CD4-positive, alpha-beta memory T cell (primary cell): ENCODE measurements at places on chromosomes 7 and 10. TPM values are rescaled to one million over a fixed set of nuclear protein-coding genes. Genes with fewer than 3 reads are reported as not detected.

- no peak for DNase-seq
- no peak overlapping the region for H3K4me3 ChIP-seq
- peaks cover 28% of the 10 kb centered on the region for H3K27me3 ChIP-seq
- no peak overlapping the region for H3K27ac ChIP-seq
These were observed 684 bp upstream of the HOXA5 start for GRCh38 chr7:27143950-27144780.

GRCh38 chr7:28580665-28581064 lies 168.3 kb downstream of the CREB5 start:
- H3K27ac ChIP-seq: no peak overlapping the region
- H3K27me3 ChIP-seq: no peaks in the 10 kb centered on the region
- no peaks in the 10 kb centered on the region for H3K4me1 ChIP-seq
- DNase-seq: no peak
- no peaks in the 10 kb centered on the region for H3K36me3 ChIP-seq

- no peak overlapping the region for H3K27ac ChIP-seq
- no peaks in the 10 kb centered on the region for H3K27me3 ChIP-seq
- no peak for DNase-seq
- no peak overlapping the region for H3K4me3 ChIP-seq
These were observed 27.5 kb downstream of the LRGUK start for GRCh38 chr7:134154581-134155130.

DNA sequence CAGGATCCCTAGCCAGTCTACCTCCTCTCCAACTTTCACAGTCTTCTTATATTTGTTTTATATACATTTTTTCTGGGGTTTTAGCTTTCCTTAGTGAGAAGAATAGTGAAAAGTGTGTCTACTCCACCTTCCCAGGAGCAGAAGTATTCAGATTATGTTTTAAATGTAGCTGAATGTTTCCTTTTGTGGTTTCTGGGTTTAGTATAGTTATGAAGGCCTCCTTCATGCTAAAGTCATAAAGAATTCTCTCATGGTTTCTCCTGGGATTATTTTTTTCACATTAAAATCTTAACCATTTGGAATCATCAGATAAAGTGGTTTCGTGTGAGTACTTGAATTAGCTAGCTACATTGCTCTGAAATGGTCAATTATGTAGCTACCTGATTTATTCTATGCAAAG lies 50.9 kb downstream of the ANKMY2 start:
- no peaks in the 10 kb centered on the region for H3K36me3 ChIP-seq
- no peaks in the 10 kb centered on the region for H3K27me3 ChIP-seq
- DNase-seq: no peak
- no peak overlapping the region for H3K4me3 ChIP-seq

DNA sequence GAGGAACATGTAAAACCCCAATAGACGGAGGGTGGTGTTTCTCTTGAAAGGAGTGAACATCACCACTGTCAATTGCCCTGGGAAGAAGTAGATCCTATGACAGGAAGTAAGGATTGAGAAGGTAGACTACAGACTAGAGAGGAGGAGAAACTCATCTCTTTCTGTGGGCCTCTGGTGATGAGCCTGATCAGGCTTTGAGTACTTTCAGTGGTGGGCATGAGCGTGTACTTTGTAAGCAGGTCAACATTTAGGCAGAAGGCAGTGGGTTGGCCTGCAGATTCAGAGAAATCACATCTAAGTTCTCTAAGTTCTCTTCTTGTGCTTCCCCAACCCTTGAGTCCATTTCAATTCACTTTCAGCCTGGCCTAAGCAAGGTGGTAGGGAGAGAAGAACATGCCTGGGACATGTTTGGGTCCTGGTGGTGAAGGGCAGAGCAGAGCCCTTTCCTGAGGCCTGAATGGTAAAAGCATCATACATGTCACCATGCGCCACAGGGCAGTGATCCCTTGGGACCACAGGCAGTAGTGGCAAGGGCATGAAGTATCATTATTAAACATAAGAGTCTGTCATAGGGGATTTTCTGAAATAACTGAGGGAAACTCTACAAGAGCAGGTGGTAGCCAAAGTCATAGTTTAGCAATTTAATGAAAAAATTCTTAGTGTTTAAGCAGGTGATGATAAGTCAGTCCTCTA lies 56.4 kb upstream of the ANKRD1 start:
- H3K27me3 ChIP-seq: no peaks in the 10 kb centered on the region
- no peak overlapping the region for H3K4me3 ChIP-seq
- H3K36me3 ChIP-seq: no peaks in the 10 kb centered on the region
- DNase-seq: no peak

- H3K27me3 ChIP-seq: no peaks in the 10 kb centered on the region
- no peaks in the 10 kb centered on the region for H3K4me1 ChIP-seq
- H3K27ac ChIP-seq: no peak overlapping the region
- H3K4me3 ChIP-seq: no peak overlapping the region
These were observed 392.5 kb downstream of the RPS24 start for GRCh38 chr10:78426181-78426580.

- peaks cover 10% of the 10 kb centered on the region for H3K4me1 ChIP-seq
- H3K4me3 ChIP-seq: no peak overlapping the region
- peak; percentile 76 for DNase-seq
- H3K27ac ChIP-seq: peak overlapping the region; percentile 46
- H3K36me3 ChIP-seq: no peaks in the 10 kb centered on the region
- H3K27me3 ChIP-seq: no peaks in the 10 kb centered on the region
These were observed 21.6 kb upstream of the LIMK1 start for GRCh38 chr7:74061840-74062539.

DNA sequence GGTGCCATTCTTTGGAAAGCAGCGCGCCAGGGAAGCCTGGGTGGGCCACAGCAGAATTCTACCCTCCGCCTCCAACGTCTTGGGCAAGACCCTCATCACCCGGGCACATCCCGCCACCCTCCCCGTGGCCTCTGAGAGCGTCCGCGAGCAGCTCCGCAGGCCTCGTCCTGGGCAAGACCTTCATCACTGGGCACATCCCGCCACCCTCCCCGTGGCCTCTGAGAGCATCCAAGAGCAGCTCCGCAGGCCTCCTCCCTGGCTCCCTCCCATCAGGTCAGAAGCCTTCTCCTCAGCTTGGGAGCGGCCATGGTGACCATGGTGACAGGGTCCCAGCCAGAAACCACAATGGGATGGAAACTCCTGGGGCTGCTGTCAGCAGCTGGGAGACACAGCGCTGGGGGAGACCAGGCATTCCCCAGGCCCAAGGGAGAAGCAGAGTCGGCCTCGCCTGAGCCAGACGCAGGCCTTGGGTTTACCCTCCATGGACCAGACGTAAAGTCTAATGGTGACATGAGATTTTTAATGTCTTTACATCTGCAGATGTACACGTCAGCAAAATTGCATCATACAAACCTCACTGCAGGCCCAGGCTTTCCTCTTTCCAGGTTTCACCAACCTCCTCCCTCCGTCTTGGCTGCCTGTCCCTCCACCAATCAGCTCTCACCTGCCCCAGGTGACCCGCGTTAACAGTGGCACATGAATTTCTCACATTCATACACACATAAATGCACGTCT lies 55.1 kb upstream of the PPP2R2D start:
- no peaks in the 10 kb centered on the region for H3K27me3 ChIP-seq
- no peak overlapping the region for H3K27ac ChIP-seq
- no peaks in the 10 kb centered on the region for H3K36me3 ChIP-seq
- DNase-seq: no peak
- no peak overlapping the region for H3K4me3 ChIP-seq

DNA sequence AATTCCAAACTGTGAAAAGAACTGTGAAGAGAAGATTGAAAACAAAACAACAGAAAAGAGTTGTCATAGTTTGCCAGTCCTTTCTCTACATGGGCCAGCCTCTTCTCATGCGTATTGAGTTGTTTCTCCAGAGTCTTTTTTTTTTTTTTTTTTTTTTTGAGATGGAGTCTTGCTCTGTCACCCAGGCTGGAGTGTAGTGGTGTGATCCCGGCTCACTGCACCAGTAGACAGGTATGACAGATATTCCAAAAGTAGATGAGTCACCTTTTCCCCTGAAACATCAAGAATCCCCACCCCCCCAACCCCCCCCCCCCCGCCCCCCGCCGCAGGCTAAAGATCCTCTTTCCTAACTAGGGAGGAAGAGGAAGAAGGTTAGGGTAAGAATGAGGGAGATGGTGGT lies 15.6 kb upstream of the KMT2C start:
- DNase-seq: no peak
- no peaks in the 10 kb centered on the region for H3K4me1 ChIP-seq
- no peaks in the 10 kb centered on the region for H3K36me3 ChIP-seq
- no peaks in the 10 kb centered on the region for H3K27me3 ChIP-seq
- H3K27ac ChIP-seq: no peak overlapping the region

GRCh38 chr10:359762-360161 lies 224.5 kb downstream of the ZMYND11 start:
- H3K36me3 ChIP-seq: no peaks in the 10 kb centered on the region
- no peak for DNase-seq
- no peaks in the 10 kb centered on the region for H3K4me1 ChIP-seq
- no peak overlapping the region for H3K27ac ChIP-seq
- H3K4me3 ChIP-seq: no peak overlapping the region
- no peaks in the 10 kb centered on the region for H3K27me3 ChIP-seq

GRCh38 chr7:69282946-69283345 lies 315.3 kb upstream of the AUTS2 start:
- no peaks in the 10 kb centered on the region for H3K4me1 ChIP-seq
- no peaks in the 10 kb centered on the region for H3K27me3 ChIP-seq
- no peak for DNase-seq

- no peaks in the 10 kb centered on the region for H3K4me1 ChIP-seq
- no peak overlapping the region for H3K27ac ChIP-seq
- no peak for DNase-seq
These were observed 6.3 kb upstream of the ARHGAP22 start for GRCh38 chr10:48611133-48611532.

DNA sequence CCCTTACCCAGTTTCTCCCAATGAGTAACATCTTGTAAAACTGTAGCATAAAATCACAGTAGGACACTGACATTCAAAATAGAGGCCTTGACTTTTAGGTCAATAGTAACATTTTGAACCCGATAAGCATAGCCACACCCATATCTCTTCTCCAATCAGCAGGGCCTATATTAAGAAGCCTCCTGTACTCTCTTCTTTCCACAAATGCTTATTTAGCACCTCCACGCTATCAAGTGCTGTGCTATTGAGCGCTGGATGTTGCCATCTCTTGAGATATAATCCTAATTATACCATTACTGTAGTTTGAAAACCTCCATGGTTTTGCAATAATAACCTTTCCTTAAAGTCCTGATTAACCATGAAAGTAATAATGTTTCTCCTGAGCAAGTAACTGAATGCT lies 40.1 kb upstream of the CBLL1 start:
- no peak for DNase-seq
- H3K4me1 ChIP-seq: no peaks in the 10 kb centered on the region
- H3K27ac ChIP-seq: no peak overlapping the region
- no peak overlapping the region for H3K4me3 ChIP-seq
- no peaks in the 10 kb centered on the region for H3K36me3 ChIP-seq

- H3K27me3 ChIP-seq: no peaks in the 10 kb centered on the region
- no peak overlapping the region for H3K4me3 ChIP-seq
- no peaks in the 10 kb centered on the region for H3K36me3 ChIP-seq
- peak; percentile 34 for DNase-seq
- H3K4me1 ChIP-seq: peaks cover 6% of the 10 kb centered on the region
These were observed 4.3 kb upstream of the MARVELD1 start for GRCh38 chr10:97708976-97709946.

DNA sequence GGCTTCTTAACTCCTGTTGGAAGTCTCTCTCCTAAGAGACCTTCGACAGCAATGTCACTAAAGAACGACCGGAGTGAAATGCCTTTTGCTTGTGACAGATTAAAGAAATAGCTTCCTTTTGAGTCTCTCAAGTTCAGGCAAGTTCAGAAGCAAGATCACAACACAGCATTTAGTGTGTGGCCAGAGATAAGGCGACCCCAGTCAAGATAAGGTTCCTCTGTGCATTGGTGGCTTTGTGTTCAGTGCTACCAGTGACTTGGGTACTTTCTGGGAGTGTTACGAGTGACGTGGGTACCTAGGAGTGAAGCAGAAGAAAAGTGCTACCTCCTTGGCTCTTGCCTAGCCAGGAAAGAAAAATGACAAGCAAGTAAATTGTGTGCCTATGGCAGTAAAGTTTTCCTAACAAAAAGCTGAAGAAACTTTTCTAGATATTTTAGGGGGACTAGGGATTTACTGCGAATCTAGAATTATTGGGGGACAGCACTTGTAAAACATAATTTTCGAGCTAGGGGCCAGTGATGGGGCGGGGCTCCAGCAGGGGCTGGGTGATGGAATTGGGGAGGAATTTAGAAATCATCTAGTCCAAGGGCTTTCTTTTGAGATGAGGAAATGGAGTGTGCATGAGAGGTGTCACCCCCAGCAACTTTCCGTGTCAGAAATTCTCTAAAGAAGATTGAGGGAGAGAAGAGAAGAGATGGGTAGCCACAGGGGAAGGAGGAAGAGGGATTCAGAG lies 191.9 kb upstream of the LYZL2 start:
- no peak for DNase-seq
- no peaks in the 10 kb centered on the region for H3K4me1 ChIP-seq
- H3K36me3 ChIP-seq: no peaks in the 10 kb centered on the region
- no peak overlapping the region for H3K4me3 ChIP-seq

DNA sequence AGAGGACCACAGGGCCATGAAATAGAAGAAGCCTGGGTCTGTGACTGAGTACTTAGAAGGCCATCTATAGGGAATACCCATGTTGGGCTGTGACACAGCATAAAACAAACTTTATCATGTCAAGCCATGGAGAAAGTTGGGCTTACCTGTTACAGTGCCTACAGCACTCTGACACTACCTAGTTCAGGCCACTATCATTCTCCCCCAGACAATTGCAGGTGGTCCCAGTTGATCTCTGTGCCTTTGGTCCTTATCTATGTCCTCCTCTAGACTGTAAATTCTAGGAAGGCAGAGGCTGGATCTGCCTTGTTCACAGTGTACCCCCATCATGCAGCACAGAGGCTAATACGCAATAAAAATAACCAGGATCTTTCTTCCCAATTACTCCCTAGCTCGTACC lies 69.1 kb downstream of the GCC1 start:
- no peaks in the 10 kb centered on the region for H3K4me1 ChIP-seq
- H3K27ac ChIP-seq: no peak overlapping the region
- DNase-seq: no peak
- no peaks in the 10 kb centered on the region for H3K36me3 ChIP-seq

- H3K4me3 ChIP-seq: no peak overlapping the region
- DNase-seq: no peak
- H3K4me1 ChIP-seq: no peaks in the 10 kb centered on the region
- H3K27me3 ChIP-seq: no peaks in the 10 kb centered on the region
These were observed 81.3 kb upstream of the DKK1 start for GRCh38 chr10:52232561-52233350.

- H3K4me3 ChIP-seq: no peak overlapping the region
- DNase-seq: no peak
- no peaks in the 10 kb centered on the region for H3K27me3 ChIP-seq
- no peaks in the 10 kb centered on the region for H3K4me1 ChIP-seq
These were observed 21.6 kb downstream of the DNTT start for GRCh38 chr10:96325719-96326373.

GRCh38 chr7:83957333-83957732 lies 237.3 kb downstream of the SEMA3A start:
- no peaks in the 10 kb centered on the region for H3K27me3 ChIP-seq
- H3K36me3 ChIP-seq: no peaks in the 10 kb centered on the region
- DNase-seq: no peak
- no peak overlapping the region for H3K27ac ChIP-seq
- no peaks in the 10 kb centered on the region for H3K4me1 ChIP-seq

- no peak overlapping the region for H3K27ac ChIP-seq
- no peak overlapping the region for H3K4me3 ChIP-seq
- no peaks in the 10 kb centered on the region for H3K36me3 ChIP-seq
These were observed 64.8 kb upstream of the MEOX2 start for GRCh38 chr7:15751191-15751701.

FIGNL1 gene
- polyA plus RNA-seq: 12.1 TPM

PGAM2 gene
- not detected for polyA plus RNA-seq

HTR7 gene
- polyA plus RNA-seq: not detected

ZPBP gene
- not detected for polyA plus RNA-seq

IMPDH1 gene
- polyA plus RNA-seq: 43.0 TPM

GLI3 gene
- 0.13 TPM for polyA plus RNA-seq

DENND2A gene
- polyA plus RNA-seq: not detected

MMD2 gene
- polyA plus RNA-seq: not detected
